ENCODE measurements at places on chromosomes 2 and 18.

DNA sequence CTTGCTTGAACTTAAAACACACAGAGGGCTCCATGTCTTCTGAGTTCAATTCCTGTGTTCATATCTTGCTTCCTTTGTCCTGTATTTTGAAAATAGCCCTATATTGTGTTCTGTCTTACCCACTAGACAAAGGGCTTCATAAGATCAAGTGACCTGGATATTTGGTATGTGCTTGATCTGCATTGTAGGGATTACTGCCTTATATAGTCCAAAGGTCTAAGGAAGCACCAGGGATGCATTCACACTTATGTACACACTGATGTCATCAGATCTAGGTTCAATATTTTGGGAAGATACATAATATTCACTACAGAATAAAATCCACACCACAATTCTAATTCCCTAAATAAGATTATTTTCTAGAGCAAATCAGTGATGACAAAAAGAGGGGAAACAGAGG lies 278.0 kb upstream of the KYNU start:
- DNase-seq: no peak

GRCh38 chr18:25279133-25279532 lies 72.8 kb downstream of the ZNF521 start:
- peak; percentile 51 for DNase-seq

DNA sequence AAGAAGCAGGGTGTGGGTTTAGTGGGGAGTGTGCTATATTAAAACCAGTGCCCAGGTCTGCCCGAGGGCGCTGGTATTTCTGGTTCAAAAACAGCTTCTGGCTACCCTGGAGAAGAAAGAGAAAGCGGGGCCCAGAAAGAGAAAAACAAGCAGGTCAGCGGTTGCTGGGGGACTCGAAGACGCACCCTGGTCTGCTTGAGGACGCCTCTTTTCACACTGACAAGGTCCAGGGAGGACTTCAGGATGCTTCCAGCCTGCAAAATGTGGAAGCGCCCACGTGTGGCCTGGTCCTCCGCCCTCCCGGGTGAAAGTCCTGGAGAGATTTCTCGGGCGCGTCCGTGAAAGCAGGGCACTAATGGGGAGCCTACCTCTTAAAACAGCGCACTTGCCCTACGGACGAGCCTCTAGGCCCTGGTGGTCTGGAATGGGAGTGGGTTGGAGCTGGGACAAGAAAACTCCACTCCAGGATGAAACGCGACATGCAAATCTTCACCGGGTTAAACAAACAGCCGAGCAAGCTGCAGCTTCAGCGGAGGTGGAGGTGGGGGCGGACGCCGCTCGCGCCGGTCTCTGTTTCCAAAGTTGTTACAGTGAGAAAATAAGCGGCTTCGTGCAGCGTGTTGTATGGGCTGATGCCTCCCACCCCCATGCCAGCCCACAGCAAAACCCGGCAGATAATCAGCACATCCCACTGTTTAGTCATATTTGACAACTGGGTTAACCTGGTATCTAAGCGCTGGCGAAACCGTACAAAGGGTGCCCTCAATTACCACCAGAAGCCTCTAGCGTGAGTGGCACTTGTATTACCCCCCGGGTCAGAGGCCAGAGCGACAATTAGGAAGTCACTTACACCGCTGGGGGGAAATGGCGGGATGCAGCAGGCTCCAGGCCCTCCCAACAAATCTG lies 1.1 kb upstream of the SP9 start:
- no peak for DNase-seq

GRCh38 chr2:11024259-11024645 lies 112.5 kb downstream of the KCNF1 start:
- no peak for DNase-seq

GRCh38 chr18:59086522-59086921 lies 53.2 kb upstream of the SEC11C start:
- DNase-seq: no peak

GRCh38 chr2:145124085-145124484 lies 604.2 kb upstream of the ZEB2 start:
- DNase-seq: no peak

DNA sequence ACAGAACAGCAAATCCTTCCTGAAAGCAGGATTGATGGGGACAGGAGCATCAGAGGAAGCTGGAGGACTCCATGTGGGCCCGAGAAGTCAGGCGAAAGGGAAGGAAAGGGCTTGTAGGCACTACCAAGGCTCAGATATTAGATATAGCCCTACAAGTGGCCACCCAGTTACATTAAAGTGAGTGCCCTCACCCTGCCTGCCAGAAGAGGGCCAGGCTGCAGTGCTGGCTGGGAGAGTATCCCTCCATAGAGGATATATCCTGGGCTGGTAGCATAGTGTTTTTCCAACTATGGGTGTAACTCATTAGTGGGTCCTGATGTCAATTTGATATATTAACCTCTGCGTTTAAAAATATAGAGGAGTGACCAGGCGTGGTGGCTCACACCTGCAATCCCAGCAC lies 285.2 kb downstream of the MYCN start:
- no peak for DNase-seq

GRCh38 chr2:220871909-220872308 lies 700.2 kb downstream of the EPHA4 start:
- DNase-seq: no peak

- no peak for DNase-seq
These were observed 56.3 kb downstream of the EPAS1 start for GRCh38 chr2:46353509-46353908.

- DNase-seq: peak; percentile 63
These were observed 1.7 kb downstream of the FOSL2 start for GRCh38 chr2:28394331-28394877.

DNA sequence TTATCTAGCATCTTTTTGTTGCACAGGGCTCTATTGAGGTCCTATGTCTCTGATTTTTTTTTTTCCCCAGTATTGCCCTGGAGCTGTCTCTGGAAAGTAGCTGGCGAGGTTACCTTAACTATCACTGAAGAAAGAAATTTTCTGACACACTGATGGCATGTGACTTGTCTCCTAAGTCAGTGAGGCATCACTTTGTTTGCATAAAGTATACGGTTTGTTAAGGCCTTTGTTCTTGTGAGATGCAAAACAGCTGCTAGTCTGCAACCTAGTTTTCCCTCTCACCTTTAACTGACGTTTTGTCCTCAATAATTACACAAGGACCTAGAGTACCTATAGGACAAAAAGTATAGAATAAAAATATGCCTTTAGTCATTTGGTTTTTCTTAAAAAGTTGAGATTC lies 41.8 kb downstream of the UBXN4 start:
- no peak for DNase-seq

- peak; percentile 20 for DNase-seq
These were observed 20.8 kb downstream of the DBI start for GRCh38 chr2:119387381-119388129.

- peak; percentile 50 for DNase-seq
These were observed 89.9 kb downstream of the ACSL3 start for GRCh38 chr2:222950638-222951285.

- no peak for DNase-seq
These were observed 217.7 kb upstream of the SMAD7 start for GRCh38 chr18:49168281-49168985.

DNA sequence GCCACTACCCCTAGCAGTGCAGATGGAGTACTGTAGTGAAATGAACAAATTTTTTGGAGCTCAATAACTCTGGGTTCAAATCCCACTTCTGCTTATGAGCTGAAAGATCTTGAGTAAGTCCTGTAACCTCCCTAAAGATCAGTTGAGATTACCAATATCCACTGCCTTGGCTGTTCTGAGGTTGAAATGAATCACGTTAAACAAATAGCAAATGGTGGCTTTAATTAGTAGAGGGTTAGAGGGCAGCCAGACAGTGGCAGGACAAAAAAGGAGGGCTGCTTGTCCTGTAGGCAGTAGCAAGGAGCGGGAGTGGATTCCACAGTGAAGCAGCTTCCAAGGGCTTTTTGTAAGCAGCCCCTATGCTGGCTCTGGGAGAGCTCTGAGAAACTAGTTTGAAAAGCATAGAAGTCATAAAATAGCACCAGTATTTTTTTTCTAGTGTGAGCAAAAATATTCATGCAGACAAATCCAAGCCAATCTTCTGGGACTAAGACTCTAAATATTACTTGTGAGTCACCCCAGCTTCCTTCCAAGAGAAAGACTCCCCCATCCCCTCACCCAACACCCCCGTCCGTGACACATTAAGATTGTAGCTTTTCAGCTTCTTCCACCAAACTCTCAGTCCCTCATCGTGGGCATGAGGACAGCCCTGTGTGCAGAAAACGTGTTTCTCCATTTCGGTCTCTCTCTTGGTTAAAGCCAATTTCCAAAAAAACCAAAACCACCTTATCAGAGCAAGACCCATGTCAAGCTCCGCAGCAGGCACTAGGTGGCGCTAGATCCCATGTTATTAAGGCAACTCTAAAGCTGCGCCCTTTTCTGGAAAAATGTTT lies 123.5 kb upstream of the LGALSL start:
- DNase-seq: peak; percentile 86

GRCh38 chr18:49059028-49059834 lies 108.5 kb upstream of the SMAD7 start:
- DNase-seq: no peak

GRCh38 chr18:11042247-11042646 lies 107.1 kb downstream of the PIEZO2 start:
- DNase-seq: peak; percentile 41

DNA sequence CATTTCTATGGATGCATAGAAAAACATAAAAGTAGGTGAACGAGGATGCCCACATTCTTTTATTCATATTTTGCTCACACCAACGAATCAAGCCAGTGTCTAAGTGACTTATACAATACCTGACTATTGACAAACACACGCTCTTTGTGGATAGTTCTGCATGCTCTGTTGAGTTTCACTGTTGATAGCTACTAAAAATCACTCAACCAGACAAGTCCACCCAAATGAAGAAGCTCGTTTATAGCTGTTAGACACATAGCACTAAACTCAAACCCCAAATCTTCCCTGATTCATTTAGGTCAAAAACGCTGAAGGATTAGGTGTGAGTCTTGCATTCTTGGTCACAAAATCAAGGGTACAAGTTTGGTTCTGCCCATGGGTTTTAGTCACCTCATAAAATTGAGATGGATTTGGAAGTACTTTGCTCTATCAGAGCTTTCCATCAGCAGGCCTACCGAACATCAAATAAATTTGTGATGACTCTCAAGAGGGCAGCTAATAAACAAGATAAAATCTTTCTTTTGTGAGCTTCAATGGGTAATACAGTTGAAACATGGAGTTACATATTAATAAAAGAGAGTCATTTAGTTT lies 92.7 kb upstream of the ETAA1 start:
- no peak for DNase-seq

DNA sequence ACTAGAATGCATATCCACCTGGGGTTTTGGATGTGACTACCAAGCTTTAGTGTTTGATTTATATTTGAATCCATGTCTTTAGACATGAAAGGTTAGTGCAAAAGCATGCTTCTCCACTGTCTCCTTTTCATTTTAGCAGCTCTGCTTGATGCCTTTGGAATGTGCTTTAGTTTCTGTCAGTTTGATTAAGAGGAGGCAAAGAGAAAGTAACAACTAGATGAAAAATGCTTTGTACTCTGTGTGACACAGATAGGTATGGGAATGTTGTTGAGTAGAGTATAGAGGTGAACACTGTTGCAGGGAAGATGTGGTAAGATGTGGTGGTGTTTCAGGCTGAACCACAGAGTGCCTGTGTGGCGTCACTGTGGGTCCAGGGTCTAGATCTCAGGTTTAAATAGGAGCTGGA lies 19.8 kb downstream of the PIK3C3 start:
- no peak for DNase-seq

DNA sequence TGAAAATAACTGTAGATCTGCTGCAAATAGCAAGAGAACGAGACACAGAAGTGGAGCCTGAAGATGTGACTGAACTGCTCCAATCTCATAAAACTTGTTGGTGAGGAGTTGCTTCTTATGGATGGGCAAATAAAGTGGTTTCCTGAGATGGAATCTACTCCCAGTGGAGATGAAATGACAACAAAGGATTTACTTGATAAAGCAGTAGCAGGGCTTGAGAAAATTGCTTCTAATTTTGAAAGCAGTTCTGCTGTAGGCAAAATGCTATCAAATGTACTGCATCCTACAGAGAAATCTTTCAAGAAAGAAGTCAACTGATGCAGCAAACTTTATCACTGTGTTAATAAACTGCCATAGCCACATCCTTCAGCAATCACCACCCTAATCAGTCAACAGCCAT lies 44.0 kb downstream of the RPRD1A start:
- DNase-seq: no peak

DNA sequence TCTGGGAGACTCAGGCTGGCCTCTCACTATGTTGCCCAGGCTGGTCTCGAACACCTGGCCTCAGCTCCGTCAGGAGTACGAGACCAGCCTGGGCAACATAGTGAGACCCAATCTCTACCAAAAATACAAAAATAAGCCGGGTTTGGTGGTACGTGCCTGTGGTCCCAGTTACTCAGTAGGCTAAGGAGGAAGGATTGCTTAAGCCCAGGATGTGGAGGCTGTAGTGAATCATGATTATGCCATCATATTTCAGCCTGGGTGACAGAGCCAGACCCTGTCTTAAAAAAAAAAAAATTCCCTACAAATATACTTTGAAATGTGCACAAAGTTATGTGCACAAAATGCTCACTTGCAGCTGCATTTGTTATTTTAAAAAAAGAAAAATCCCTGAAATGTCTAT lies 26.3 kb upstream of the AGAP1 start:
- DNase-seq: no peak

- no peak for DNase-seq
These were observed 89.3 kb upstream of the CTAGE1 start for GRCh38 chr18:22507055-22507454.

GRCh38 chr18:10916387-10916786 lies 233.0 kb downstream of the PIEZO2 start:
- DNase-seq: no peak

DNA sequence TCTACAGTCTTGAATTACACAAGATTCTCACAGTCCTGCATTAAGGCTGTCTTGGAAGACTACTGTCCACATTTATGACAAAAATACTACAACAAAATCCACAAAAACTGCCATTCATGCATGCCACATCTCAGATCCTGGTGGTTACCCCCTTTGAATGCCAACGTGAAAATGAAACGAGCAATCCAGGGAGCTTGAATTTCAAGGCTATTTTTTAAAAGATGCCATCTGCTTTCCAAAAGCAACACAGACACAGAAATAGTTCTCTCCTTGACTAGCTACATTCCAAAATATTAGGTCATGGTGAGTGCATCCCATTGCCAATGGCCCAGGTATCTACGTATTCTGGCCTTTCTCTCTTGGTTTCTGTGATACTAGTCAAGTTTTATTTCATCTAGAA lies 36.3 kb downstream of the IRS1 start:
- no peak for DNase-seq

- DNase-seq: no peak
These were observed 198.7 kb downstream of the ANAPC1 start for GRCh38 chr2:111685342-111685741.

GRCh38 chr2:10432311-10433181 lies 15.6 kb downstream of the ODC1 start:
- peak; percentile 17 for DNase-seq

- no peak for DNase-seq
These were observed 666.5 kb downstream of the SLC4A3 start for GRCh38 chr2:220293966-220294365.

- DNase-seq: no peak
These were observed 6.6 kb downstream of the ERFE start for GRCh38 chr2:238165288-238165921.

DNA sequence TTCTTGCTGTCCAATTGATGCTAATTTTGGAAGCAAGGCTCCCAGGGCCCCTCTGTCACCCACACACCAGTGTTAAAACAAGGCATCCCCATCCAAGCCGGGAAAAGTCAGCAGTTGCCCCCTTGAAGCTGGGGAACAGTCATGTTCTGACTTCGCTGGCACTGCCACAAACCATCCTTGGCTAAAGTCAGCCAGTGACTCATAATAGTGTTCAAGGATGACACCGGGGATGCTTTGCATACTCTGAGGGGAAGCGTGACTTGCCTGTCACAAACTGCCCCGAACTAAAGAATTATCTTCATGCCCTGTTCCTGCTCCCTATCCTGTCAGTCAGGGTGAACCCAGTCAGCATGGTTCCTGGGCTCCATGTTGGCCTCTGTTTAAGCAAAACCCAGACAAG lies 37.0 kb downstream of the TGFA start:
- DNase-seq: no peak
